ENCODE measurements at places on chromosomes 5 and 9.

DNA sequence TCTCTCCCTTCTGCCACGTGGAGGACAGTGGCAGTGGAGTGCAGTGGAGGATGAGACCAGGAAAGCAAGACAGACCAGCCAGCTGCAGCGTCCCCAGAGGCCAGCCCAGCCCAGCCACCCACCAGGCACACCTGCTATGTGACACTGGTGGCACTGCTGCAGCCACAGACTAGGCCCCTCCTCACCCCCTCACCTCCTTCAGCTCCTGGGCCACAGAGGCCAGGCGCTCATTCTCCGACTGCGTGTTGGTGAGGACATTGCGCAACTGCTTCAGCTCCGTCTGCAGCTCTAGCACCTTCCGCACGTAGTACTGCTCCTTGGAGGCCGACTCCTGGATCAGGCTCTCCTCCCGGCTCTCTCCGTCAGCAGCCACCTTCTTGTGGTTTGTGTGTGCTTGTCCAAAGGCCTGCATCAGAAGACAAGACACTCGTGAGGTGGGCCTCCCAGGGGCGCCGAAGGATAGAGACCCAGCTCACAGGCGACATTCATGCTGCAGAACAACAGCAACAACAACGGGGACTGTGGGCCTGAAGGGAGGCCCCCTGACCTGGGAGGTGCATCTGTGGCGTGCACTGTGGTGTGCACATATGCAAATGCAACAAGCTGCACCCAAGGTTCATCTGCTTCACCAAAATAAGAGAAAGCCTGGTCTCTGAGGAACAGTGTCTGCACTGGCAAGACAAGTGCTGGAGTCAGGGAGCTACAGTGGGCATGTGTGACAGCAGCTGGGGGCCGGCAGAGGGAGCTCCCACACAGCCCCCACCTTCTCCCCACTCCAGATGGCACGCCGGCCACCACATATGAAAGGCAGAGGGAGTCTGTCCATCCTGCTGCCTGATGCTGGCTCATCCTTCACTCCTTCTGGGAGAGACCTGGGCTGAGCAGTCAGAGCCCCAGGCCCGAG is 35.5 kb downstream of the BICD2 start:
- DNase-seq: no peak

DNA sequence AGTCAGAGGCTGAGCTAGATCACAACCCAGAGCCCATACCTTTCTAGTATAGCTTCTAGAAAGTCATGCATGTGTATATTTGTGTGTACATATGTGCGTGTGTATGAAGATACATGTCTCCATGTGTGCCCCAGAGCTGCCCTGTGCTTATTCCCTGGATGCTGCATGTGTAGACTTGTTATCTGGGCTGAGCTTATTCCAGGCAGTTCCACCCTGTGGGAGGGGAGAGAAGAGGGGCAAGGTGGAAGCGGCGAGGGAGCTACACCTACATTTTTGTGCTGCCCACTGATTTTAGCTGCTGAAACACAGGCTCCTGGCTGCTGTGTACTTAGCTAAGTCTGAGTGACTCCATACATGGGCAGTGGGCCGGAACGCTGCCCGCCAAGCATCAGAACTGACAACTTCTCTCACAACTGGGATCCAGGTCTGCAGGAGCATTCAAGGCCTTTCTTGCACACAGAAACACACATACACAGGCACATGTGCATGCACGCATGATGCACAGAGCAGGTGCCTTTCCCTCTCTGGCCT is 38.0 kb upstream of the XPA start:
- DNase-seq: no peak

GRCh38 chr5:146731909-146732659 is 146.5 kb downstream of the PPP2R2B start:
- no peak for DNase-seq

DNA sequence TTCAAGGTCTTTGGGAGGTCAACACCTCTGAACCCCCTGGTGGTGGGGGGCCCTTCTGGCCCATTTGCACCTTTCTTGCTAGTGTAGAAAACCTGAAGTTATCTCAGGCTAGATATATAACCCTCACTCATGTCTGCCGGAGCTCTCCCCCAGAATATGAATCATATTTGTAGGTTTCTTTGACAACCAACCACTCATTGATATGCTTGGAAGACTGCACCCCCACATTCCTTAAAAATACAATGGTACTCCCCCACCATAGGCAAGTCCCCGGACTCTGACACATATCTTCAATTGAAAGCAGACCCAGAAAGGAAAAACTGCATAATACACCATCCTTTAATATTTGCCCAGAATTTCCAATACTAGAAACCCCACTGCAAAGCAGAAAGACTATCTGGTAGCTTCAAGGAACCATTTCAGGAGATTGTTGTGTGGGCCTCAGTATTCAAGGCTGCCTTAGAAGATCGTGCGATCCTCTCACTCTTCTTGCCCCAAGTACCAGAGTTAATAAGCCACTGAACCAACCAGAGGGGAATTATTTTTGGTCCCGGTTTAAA is 978 bp upstream of the UBE2B start:
- DNase-seq: no peak

DNA sequence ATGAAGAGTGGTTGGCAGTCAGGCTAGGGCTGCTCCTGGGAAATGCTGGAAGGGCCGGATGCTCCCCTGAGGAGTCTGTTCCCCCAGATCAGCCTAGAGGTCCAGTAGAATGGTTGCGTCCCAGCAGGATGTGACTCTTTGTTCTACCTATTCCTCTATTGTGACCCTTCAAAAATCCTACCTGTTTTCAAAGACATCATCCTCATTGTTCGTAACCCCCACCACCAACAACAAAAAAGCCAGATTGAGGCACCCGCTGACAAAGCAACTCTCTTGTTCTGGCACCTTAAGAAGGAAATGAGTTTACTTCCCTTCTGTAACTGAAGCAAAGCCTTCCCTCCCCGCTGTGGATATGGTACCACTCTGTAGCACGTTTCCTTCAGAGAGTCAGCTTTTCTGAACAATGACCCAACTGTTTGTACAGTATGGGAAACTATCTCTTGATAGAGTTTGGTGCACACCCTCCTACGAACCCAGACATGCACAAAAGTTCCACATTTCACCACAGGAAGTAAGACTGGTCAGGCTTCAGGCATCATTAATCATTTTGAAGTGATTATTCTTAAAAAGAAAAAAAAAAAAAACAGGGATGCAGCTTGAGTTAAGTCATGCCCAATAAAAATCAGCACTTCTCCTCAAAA is 207.2 kb downstream of the ENC1 start:
- DNase-seq: no peak

GRCh38 chr5:107149243-107150005 is 521.3 kb downstream of the EFNA5 start:
- no peak for DNase-seq

GRCh38 chr5:179263391-179264052 is 81.7 kb downstream of the ADAMTS2 start:
- no peak for DNase-seq

GRCh38 chr5:180095545-180095944 is 24.0 kb upstream of the RNF130 start:
- no peak for DNase-seq

DNA sequence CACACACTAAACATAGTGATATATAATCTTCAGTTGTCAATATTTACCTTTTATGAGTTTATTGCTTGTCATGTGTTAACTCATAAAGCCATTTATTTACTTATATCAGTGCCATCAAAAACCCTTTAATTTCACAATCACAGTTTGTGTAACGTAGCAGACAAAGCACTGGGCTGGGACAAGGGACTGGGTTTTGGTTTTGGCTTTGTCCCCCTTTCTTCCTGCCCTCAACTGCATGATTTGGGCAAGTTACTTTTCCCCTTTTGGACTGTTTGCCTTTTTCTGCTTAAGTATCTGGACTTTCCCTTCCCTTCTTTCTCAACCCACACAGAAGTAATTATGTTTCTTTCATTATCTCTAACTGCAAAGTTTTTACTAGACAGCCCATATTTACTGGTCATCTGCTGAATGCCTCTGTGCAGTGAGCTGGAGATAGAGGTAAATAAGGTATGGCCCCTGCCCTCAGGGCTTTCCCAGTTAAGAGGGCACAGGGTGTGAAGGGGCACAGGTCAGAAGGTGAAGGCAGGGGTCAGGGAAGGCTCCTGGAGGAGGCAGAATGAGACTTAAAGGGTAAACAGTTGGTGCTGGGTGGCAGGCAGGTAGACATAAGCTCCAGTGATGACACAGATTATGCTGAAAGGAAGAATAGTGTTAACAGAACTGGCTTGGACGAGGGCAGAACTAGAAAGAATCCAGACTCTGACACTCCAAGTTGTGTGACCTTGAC is 14.8 kb upstream of the NR3C1 start:
- no peak for DNase-seq

DNA sequence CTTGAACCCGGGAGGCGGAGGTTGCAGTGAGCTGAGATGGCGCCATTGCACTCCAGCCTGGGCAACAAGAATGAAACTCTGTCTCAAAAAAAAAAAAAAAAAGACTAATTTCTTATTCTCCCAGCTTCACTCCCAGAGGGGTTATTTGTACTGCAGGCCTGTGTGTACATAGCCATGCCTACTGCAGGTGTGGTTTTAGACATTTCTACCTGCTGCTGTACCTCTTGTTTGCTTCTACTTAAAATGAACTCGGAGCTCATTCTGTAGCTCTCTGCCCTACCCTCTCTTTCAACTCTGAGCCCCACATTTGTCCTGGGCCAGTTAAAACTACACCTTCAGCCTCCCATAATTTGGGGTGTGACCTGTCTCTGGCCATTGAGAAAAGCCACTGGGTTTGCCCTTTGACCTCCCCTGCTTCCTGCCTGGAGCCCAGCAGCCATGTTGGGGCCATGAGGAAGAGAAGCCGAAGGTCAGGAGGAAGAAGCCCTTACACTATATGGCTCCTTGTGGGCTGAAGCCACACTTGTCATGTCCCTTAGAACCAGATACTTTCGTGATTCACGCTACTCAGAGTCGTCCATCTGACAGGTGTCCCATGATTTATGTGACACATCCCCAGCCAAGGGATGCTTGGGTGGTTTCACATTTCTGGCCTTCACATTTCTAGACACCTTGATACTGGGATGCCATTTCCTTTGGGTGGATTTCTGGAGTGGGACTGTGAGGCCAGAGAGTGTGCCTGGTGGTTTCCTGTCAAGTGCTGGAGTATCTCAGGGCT is 9.4 kb upstream of the CARD19 start:
- no peak for DNase-seq

GRCh38 chr5:6788439-6788838 is 75.2 kb downstream of the TENT4A start:
- no peak for DNase-seq

DNA sequence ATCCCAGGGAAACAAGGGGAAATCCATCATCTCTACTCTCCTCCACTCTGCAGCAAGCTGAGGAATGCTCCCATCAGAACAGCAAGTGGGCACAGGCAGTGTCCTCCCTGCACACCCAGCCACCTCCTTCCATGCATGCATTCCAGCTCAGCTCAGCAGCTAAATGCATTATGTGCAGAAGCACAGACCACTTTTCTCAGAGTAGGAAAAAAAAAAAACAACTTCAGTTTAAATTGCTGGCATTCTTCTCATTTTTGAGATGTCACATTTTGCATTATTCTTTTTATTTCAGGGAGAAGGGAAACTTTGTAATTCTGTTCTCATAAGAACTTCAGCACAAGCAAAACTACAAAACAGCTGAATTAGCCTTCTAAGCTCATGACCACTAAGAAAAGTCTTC is 312.2 kb downstream of the SEMA5A start:
- DNase-seq: no peak

DNA sequence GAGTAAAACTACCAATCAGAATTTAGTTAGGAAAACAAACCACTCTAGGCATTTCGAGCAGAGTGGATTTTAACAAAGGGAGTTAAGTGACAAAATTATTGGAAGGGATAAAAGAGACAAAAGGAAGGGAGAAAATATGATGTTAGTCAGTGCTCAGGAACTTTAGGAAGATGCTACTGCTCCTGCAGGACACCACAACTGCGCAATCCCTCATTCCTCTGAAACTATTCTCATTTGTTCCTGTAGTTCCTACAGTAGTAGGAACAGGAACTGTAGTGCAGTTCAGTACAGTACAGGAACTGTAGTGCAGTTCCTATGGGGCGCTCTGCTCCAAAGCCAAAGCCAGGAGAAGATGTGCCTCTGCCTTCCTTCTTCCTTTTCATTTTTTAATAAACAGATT is 29.9 kb upstream of the MEGF10 start:
- no peak for DNase-seq

DNA sequence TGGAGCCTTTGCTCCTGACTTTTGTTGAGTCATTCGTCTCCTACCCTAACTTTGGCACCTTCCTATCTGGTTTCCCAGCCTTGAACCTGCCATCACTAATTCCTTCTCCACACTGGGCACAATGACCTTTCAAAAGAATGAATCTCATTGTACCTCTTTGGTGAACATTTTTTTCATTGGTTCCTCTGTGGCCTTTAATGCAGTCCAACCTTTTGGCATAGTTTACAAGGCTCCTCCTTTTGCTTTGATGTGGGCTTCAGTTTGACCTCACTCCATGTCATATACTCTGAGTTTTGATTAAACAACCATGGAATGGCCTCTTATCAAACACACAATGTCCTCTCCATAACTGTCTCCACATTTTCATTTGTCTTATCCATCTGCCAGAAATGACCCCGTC is 14.5 kb upstream of the ROPN1L start:
- no peak for DNase-seq

GRCh38 chr5:110115503-110115902 is 425.8 kb downstream of the MAN2A1 start:
- no peak for DNase-seq

DNA sequence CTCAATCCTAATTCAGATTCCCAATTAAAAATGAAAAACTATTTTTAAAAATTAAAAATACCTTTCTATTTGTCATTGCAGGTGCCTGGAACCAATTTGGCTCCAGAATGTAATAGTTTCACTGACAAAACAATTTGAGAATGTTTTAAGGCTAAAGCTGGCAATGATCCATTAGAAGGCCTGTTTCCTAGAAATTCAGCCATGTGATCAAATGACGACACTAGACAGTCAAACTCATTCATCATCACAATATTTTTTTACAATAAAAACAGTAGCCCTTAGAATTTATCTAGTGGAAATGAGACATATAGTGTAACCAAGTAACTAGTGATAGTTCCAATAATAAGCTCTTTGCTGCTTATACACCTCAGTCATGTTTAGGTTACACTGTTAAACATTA is 75.4 kb upstream of the MAP3K1 start:
- DNase-seq: no peak

- DNase-seq: no peak
Observed at GRCh38 chr5:133825631-133826289, 142.7 kb downstream of the C5orf15 start.

DNA sequence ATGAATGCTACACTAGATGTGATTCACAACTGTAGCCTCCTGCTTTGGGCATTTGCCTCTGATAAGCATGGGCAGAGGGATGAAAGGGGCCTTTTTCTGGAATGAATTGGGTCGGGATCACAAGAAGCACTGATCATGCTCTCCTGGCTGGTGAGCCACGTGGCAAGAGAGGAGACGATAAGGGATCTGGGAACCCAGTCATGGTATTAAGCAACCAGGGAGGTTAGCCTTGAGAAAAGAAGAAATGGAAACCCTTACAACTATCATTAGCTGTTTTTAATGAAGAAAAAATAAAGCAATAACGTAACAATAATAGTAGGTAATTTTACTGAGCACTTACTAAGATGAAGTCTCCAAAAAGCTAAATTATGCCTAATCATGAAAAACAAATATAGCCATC is 50.0 kb upstream of the RAI14 start:
- DNase-seq: no peak
